ENCODE measurements at places on chromosomes 4 and X.

- no peak for DNase-seq
Measured at GRCh38 chr4:6478546-6479220, 6.3 kb upstream of the PPP2R2C start.

DNA sequence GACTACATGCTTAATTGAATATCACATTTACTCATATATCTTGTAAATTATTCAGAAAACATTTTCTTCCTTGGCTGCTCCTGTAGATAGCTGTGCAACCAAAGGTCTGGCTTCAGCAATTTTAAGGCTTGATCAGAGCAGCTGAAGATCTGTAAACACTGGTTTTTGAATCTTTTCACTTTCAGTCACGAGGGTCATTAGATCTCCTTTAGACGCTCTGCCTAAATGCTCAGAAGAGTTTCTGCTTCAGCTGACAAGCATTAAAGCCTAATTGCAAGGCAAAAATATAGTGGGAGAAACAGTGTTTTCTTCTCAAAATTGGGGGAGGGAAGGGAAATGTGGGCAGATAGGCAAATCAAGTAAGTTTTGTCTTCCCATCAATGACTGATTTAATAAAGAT, 25.7 kb downstream of the TRPC5 start:
- DNase-seq = no peak

DNA sequence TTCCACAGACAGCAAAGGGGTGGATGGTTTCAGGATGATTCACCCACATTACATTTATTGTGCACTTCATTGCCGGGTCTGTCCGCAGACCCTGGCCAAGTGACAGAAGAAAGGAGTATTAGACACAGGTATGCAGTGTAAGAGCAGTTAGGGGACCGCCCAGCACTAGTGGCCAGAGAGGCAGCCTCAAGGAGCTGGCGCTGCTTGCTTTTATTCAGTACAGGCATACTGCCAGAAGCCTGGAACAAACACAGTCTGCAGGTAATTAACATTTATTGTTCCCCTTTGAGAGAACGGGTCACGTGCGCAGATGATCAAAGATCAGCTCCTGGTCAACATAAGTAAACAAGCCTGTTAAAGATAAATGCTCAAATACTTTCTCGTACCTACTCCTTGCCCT, 1639.0 kb upstream of the IGFBP7 start:
- no peak for DNase-seq

- DNase-seq = no peak
Measured at GRCh38 chr4:92994727-92995126, 691.0 kb downstream of the GRID2 start.

DNA sequence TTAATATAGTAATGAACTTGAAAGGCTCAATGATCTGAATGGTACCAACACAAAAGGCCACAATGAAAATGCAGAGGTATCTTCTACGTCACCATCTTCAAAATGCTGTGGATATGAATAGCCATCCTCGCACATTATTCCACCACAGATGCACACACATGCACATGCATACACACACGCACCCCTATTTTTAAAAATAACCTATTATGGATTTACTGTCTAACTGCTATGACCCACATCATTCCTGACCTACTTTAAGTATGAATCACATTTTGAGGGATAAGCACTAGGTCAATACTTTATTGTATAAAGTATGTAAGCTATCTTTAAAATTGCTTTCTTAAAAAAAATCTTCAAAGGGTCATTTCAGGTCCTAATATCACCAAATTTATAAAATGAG, 24.4 kb upstream of the CORIN start:
- DNase-seq = no peak

DNA sequence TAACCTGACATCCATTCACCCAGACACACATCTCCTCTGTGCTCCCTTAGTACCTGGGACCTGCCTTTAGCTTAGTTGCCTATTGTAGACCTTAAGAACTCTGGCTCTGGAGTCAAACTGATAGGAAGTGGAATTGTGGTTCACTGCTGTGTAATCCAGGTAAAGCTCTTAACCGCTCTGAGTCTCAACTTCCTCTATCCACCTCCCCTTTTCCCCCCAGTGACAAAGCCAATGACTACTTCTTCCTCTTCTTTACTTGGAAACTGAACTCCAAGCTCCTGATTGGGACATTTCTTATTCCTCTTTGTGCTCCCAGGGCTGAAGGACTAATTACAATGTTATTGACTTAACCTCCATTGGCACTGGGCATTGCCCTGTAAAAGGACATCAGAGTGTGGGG, 94.1 kb downstream of the DRD5 start:
- no peak for DNase-seq

- DNase-seq = no peak
Measured at GRCh38 chr4:107603430-107603829, 116.6 kb downstream of the PAPSS1 start.

DNA sequence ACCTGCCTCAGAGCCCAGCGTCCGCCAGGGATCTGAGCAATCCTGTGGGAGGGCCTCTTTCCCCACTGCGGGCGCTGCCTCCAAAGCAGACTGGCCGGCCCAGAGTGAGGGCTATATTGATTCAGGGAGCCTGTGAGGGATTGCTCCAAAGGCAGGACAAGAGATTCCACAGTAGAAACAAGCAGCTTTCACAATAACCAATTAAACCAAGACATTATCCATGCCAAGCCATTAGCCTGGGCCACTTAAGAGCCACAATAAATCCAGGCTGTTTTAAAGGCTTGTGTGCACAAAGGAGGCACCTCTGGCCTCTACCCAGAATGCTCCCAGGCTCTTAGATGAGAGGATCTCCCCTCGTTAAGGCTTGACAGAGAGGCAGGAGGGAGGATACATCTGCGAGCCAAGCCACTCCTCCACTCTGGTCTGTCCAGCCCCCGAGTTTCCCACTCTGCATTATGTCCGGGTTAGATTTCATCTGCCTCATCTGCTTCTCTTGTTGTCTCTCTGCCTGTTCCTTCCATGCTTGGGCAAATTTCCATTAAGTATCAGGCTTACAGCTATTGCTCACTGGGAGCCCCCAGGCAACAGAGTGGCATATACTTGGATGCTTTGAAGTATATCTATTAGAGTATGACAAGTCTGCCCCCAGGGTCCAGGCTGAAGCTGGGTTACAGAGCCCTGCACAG, 357.9 kb downstream of the UNC5C start:
- no peak for DNase-seq

DNA sequence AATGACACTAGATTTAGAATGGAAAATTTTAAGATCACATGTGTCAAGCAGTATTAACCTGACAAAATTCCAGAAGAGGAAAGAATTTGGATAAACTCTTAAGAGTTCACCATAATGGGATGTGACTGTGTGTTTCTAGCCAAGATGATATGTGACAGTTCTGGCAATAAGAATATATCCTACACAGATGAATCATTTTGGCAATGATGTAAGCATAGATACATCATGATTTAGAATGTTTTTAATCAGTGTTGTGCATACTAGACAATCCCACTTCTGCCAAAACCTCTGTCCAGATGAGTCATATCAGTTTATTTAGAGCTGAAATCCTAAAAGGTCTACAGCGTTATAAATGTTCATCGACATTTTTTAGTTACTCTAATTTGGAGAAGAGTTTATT, 48.8 kb downstream of the PTCHD1 start:
- no peak for DNase-seq

DNA sequence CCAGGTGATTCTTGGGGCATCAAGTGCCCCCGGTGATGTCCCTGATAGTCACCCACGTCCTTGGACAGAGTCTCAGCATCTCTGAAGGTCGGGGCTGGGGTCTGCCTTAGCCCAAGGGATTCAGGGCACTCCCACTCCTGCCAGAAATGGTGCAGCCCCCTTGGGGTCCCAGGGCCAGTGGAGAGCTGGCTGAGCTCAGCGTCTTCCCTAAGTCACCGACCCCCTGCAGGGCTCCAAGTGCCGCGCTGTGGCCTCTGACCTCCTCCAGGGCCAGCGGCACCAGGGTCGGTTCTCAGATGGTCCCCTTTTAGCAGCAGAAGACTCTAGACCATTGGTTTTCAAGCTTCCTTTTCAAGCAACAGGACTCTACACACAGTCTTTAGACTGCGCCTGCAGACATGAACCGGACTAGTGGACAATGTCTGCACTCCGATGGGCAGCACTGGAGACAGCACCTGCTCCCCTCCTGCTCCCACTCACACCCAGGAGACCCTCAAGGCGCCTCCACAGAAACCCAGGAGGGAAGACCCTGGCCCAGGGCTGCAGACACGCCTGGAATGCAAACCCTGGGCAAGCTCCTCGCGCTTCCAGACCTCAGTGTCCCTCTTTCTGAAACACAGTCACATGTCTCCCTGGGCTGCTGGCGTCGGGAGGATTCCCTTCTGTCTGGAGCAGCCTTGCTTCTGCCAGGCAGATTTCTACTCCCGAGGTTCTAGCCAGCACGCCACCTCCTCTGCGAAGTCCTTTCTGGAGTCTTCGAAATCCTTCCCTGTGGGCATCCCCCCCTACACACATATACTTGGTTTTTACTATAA, 53.9 kb downstream of the ABLIM2 start:
- no peak for DNase-seq

DNA sequence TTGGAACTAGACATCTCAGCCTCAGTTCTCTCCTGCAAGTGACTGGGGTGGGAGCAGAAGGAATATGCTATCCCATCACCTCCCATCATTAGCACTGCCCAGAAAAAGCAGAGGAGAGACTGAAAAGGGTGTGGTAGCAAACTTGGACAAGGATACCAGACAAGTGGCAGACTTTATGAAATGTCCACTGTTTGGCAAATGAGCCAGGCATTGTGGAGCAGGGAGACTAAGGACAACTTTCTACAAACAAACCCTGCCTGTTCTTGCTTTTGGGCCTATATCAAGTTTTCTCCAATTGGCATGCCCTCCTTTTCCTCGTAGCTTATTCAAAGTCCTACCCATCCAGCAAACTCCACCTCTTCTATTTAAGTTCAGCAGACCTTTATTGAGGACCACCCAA, 41.6 kb downstream of the ZCCHC12 start:
- no peak for DNase-seq

DNA sequence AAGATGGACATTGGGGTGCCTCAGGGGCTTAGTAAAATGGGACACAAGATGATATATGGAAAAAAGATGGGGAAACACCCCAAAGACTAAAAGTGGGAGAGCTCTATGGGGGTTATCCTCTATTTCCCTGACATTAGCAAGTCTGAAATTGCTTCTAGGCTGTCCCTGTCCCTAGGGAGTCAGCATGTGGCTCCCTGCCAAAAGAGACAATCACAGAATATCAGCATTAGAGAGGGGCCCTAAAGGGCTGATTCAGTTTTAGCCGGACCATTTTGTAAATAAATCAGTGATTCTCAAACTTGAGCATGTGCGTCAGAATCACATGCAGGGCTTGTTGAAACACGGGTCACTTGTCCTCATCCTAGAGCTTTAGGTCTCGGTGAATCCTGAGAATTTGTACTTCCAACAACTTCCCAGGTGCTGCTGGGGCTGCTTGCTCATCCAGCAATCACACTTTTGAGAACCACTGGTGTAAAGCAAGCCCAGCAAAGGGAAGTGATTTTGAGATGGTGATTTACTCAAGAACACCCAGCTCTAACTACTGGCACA, 165.3 kb upstream of the DGKK start:
- no peak for DNase-seq

DNA sequence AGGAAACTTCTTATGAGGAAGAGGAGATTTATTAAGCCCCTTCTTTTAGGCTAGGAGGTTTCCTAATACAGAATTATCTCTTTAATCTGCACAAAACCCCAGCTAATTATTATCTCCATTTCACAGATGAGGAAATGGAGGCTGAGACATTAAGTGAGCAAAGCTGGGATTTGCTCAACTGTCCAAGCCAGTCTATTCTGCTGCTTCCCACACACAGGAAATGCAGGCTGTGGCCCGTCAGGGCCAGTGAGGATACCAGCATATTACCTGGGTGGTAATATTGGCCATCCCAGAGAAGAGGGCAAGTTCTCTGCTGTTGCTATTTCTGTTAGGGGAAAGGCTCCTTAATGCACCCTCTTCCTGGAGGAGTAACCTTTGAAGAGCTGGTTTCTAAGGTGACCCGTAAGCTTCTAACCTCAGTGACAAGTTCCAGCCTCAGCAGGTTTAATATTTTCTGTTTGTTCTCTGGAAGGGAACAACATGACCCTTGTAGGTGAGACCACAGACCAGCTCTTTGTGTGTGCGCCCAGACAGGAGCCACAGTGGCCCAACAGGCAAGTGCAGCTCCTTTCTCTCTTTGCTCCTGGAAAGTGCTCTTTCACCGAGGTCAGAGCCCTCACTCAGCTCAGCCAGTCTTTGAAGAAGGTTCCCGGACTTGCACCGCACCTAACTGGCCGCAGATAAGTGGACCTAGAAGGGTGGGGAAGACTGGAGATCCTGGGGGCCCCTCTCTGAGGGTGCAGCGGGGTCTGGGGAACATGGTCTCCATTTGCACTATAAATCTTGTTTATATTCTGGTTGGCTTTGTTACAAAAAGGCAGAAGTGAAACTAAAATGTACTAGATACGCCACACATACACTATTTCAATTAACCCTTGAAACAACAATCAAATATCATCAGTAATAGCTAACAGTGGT, 35.5 kb downstream of the TBC1D9 start:
- no peak for DNase-seq

GRCh38 chrX:7242613-7243012, 94.7 kb upstream of the PUDP start:
- DNase-seq = peak; percentile 15

- no peak for DNase-seq
Measured at GRCh38 chrX:155086202-155086840, 15.0 kb downstream of the BRCC3 start.

DNA sequence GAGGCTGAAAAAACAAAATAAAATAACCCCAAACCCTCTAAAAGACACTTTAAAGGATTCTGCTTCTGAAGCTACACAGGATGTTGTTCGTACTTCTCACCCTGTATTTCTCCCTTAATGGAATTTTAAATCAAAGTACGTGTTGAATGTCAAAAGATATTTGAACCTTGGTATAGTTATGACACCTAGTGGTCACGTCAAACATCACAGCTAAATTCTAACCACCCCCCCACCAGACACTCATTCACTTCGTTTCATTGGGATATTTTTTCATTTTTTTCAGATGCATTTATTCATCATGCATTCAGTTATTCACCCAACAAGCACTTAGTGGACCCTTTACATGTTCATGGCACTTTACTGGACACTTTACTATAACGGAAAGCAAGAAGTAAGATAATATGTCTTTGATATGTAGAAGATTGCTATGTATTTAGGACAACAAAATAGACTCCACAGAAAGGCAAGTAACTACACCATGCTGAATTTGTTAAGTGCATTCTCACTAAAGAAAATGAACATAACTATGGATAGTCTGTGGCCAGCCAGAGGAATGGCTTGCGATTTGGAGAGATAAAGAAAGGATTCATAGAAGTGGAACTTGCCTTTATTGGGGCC, 62.5 kb upstream of the GPR174 start:
- no peak for DNase-seq
